ENCODE measurements at places on chromosomes 16 and 17.

- DNase-seq, result no peak
Observed at GRCh38 chr17:10751563-10751962, 21.7 kb upstream of the TMEM220 start.

- DNase-seq, result no peak
Observed at GRCh38 chr17:3914312-3914670, 2.0 kb downstream of the P2RX1 start.

DNA sequence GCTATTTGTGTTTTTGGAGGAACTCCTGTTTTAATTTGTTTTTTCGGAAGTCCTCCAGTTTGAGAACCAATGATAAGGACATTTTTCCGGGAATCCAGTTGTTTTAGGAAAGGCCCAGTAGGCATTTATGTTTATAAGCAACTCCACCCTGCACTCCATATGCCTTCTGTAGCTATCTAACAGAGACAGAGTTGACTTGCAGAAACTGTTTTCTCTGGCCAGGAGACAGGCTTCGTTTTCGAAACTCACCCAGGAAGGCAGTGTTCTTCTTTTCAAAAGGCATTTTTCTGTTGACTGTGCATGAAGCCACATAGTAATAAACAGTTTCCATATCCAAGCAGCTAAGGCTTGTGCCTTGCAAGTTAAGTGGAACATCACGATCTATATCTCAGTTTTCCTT, 587.1 kb downstream of the WWOX start:
- no peak for DNase-seq

GRCh38 chr16:89307421-89307805, 89.9 kb downstream of the ZNF778 start:
- DNase-seq, result no peak

DNA sequence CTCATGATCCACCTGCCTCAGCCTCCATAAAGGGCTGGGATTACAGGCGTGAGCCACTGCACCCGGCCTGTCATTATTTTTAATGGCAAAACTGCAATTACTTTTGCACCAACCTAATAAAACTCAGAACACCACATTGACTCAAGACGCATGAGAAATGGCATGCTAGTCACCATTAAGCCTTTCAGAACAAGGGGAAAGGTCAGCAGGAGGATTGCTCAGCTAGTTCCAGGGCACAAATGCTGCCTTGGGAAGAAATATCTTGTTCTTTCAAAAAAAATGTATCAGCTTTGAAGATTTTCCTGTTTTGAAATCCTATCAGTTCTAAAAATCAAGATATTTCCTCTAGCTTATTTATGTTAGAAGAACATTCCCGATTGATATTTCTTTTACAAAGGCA, 32.4 kb upstream of the CDYL2 start:
- no peak for DNase-seq

DNA sequence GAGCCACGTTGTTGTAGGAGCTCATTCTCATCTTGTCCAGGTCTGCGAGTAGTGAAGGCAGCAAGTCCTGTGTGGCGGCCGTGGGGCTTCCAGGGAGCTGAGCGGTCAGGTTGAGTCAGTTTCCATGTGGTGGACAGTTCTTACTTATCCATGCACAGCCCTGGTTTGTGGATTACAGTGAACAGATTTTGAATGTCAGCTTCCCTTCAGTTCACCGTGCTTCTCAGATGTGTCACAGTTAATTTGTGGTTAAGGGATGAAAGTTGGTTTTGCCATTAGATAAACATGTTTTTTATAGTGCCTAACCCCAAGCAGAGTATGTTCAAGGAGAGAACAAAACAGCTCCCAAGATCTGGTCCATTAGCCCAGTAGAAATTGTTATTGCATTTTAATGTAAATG, 103.1 kb downstream of the RPTOR start:
- no peak for DNase-seq

- DNase-seq, result peak; percentile 33
Observed at GRCh38 chr17:51741458-51741857, 417.1 kb downstream of the CA10 start.

- no peak for DNase-seq
Observed at GRCh38 chr16:83906683-83907082, 7.8 kb downstream of the MLYCD start.

- DNase-seq, result no peak
Observed at GRCh38 chr17:62179525-62180161, 114.6 kb upstream of the MED13 start.

GRCh38 chr16:19443659-19444058, 26.0 kb downstream of the TMC5 start:
- no peak for DNase-seq

DNA sequence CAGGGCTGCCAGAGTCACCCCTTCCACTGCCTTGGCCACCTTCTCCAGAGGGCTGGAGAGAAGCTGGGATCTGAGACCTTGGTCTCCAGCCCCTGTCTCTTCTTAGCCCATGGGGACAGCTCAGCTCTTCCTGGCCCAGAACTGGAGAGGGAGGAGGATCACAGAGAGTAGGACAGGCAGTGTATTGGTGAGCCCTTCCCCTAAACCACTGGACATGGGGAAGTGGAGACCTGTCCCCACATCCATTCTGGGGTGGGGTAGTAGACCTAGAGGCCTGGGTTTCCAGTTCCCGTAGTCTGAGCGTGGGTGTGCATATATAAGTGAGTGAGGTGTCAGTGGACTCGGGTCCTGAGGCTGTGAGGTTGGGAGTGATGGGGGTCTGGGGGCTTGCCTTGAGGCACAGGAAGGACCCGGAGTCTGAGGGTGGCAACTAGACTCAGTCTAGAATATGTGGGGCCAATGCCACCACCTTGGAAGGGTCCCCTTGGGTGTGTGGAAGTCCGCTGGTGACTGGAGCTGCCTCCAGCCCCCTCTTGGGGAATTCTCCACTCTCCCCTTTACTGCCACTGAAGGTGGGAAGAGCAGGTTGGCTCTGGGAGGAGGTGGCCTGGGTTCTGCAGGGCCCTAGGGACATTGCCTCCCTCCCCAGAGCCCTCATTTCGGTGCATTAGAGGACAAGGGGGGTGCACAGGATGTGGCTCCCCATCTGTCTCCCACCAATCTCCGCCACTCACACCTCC, 19.9 kb downstream of the GJD3 start:
- no peak for DNase-seq

DNA sequence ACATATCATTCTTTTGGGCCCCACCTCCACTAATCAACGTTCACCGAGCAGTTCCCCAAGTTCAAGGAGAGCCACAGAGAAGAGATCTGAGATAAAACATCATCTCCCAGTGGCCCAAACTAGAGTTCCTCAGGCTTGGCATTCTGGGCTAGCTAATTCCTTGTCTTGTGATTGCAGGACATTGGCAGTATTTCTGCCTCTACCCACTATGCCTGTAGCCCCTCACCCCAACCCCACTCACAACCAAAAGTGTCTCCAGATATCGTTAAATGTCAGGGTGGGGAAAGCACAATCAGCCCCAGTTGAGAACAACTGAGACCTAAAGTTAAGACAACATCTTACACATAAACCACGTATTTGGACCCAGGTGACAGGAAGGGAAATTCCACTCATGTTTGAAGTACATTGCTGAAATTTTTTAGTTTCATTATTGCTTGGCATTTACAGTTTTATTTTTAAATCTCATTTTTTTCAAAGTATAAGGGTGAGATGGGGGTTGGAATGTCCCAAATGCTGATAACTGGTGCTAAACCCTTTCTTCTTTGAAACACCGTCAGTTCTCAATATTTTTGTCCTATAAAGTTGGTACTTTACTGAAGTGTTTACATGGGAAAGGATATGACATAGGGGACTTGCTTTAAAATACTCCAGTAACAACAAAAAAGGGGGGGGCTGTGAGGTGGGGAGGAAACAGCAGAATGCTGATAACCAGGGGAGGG, 13.6 kb downstream of the ZC3H7A start:
- DNase-seq, result no peak

GRCh38 chr17:17387498-17388362, 84.6 kb downstream of the NT5M start:
- DNase-seq, result no peak

- no peak for DNase-seq
Observed at GRCh38 chr17:82228842-82229697, at the start of gene SLC16A3. Gene SLC16A3, plus strand, starts transcription at chr17:82229042. Its CDS starts 6,967 bp downstream, at chr17:82236009.

GRCh38 chr17:79925242-79925957, 86.2 kb upstream of the CBX4 start:
- DNase-seq, result peak; percentile 7

- no peak for DNase-seq
Observed at GRCh38 chr16:86566601-86566965, at the start of gene FOXC2. Gene FOXC2, plus strand, starts transcription at chr16:86566829. Its CDS starts 507 bp downstream, at chr16:86567336.

DNA sequence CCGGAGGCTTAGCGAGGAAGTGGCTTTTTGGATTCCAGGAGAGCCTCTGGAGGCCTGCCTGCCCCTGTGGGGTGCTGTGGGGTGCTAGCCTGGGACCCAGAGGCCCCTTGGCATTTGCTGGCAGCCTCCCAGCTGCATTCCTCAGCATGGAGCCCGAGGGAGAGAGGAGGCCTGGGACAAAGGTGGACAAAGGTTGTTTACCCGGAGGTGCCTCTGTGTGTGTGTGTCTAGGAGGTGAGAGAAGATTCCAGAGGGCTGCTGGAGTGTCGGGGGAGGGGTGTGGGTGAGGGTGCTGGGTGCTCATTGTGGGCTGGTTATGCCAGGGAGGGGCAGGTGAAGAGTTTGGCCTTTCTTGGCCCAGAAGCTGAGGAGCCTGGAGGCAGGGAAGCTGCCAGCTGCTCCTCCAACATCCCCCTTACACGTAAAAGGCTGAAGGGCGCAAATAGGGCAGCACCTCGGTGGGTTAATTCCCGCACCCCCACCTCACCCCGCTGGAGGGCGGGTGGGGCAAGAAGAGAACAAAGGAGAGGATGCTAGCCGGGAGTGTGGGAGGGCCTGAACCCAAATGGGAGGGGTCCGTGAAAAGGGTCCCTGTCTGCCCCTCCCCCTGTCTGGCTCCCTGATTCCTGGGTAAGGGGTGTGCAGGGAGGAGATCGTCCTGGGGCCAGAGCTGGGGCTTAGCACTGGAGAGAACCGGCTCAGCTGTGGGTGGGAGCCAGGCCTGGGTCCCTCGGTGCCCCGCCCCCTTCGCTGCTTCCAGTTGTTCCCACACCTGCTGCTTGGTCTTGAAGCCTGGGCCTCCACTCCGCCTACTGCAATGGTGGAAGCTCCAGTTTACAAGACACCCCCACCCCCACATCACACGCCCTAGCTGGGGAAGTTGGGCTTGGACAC, 9.9 kb downstream of the HEXIM2 start:
- no peak for DNase-seq

DNA sequence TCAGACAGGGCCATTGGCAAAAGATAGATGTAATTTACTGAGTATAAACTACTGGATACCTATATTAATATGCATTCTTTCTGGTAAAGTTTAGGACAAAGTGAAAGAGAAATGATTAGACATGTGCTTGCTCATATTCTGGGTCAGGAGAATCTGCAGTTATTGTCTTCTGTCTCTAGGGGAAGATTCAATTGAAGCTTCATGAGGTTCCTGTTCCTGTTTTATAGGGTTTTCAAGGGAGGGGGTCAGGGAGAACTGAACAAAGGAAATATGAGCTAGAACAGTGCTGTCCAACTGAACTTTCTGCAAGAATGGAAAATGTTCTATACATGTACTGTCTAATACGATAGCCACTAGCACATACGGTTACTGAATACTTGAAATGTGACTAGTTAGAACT, 59.3 kb upstream of the CORO6 start:
- no peak for DNase-seq

DNA sequence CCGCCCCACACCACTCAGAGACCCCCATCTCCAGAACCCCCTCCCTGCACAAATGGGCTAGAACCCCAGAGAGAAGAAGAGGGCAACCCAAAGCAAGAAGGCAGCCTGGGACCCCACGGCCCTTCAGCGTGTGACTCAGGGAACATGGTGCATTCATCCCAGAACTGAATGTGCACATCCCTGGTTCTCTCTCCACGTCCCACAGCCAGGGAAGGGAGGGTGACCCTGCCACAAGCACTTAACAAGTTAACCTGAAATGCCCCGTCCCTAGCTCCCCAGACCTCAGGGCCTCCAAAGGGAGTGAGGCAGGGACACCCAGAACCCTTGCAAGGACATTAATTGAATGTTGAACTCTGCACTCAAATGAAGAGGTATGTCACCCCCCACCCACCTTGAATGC, 202.5 kb upstream of the TNRC6C start:
- no peak for DNase-seq

- no peak for DNase-seq
Observed at GRCh38 chr16:10938321-10938720, 3.9 kb downstream of the DEXI start.

- no peak for DNase-seq
Observed at GRCh38 chr16:52123061-52123839, 423.7 kb downstream of the TOX3 start.

GRCh38 chr16:85246973-85247372, 134.7 kb upstream of the CIBAR2 start:
- DNase-seq, result no peak

- no peak for DNase-seq
Observed at GRCh38 chr16:27498916-27499658, 50.6 kb downstream of the GTF3C1 start.

DNA sequence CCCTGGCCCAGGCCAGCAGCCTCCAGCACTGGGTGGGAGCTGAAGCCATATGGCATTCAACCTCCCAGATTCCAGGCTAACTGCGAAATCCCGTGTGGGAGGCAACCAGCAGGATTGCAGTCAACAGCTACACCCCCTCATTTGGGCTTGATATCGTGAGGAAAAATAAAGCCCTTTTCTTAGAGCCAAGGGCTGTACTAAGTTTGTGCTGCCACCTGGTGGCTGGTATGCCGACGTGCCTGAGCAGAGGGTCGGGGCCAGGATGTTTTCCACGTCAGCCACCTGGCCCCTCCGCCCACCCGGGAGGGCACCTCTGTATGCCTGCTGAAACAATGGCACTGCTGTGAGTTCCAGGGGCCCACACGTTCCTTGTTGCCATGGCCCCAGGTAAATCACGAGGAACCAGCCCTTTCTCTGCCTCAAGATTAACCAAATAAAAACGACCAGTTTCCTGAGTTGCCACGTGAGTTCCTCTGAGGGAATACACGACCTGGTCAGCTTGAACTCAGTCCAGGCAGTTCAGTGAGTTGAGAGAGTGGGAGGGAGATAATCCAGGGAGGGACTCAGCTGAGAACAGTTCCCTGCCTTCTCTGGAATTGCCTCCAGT, 9.0 kb downstream of the TMEM98 start:
- no peak for DNase-seq

DNA sequence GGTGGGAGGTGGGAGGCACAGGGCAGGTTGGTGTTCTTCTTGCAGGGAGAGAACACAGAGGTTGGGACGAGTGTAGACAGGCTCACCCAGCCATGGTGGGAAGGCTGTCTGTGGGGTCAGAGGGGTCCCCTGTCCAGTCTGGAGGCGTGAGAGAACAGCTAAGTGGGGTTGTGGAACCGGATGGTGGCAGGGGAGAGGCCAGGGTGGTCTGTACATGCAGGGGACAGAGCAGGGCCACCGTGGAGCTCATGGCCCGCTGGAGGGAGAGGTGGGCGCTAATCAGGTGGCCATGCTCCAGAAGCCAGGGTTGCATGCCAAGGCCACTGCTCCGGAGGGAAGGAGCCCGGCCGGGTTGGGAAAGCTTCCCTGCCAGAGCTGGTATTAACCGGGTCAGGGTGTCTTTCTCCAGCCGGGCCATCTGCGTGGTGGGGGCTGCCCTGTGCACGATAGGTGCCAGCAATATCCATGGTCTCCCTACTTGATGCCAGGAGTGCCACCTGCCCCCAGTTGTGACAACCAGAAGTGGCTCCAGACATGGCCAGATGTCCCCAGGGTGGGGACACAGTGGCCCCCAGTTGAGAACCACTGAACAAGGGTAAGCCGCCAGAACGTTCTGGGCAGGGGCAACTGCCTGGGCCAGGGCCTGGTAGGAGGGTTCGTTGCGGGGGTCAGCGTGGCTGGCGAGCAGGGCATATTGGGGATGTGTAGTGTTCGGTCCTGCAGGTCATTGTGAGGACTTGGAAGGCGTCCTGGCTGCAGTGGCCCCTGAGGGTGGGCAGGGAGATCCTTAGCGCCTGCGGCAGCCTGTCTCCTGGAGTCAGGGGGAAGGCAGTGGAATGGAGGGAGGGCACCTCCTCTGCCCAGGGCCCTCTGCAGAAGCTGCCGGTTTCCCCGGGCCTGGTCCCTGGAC, 5.1 kb downstream of the SNN start:
- DNase-seq, result no peak

Measured in NCI-H2029 treated with DMSO at 0.1 percent for 48 hours (cell line).